ENCODE measurements at places on chromosomes 7 and 10. TPM values are rescaled to one million over a fixed set of nuclear protein-coding genes. Genes with fewer than 3 reads are reported as not detected.

The CPN1 gene
- total RNA-seq = not detected

The ANLN gene
- total RNA-seq = 57.5 TPM

The LIPN gene
- not detected for total RNA-seq

The ADAMTS14 gene
- 0.97 TPM for total RNA-seq

The ZNF853 gene
- total RNA-seq = 0.51 TPM

The RPEL1 gene
- not detected for total RNA-seq

The AKR1C1 gene
- total RNA-seq = 39.4 TPM

The HTRA1 gene
- 405 TPM for total RNA-seq

The SEMA3A gene
- 36.5 TPM for total RNA-seq

All from GM23248 (cell line).